ENCODE measurements at places on chromosomes 7 and 10. TPM values are rescaled to one million over a fixed set of nuclear protein-coding genes. Genes with fewer than 3 reads are reported as not detected.

The H2BK1 gene
- total RNA-seq, result not detected

The PDE6C gene
- not detected for total RNA-seq

The LIPN gene
- total RNA-seq, result 0.33 TPM

The AS3MT gene
- 5.2 TPM for total RNA-seq

The FRAT1 gene
- total RNA-seq, result 6.1 TPM

The MAT1A gene
- total RNA-seq, result not detected

The GNAT3 gene
- not detected for total RNA-seq

The C7orf57 gene
- total RNA-seq, result not detected

The PIP gene
- not detected for total RNA-seq

The ERVW-1 gene
- total RNA-seq, result not detected

The LAMB4 gene
- total RNA-seq, result 1.7 TPM

The RAMP3 gene
- 112 TPM for total RNA-seq

The NKX1-2 gene
- total RNA-seq, result not detected

The SLC26A5 gene
- total RNA-seq, result under 0.01 TPM

The PLAU gene
- 4.2 TPM for total RNA-seq

The GIMAP8 gene
- 18.5 TPM for total RNA-seq

The ATOH7 gene
- total RNA-seq, result not detected

The TMEM184A gene
- total RNA-seq, result 0.42 TPM

The PLPP4 gene
- 2.1 TPM for total RNA-seq

The C7orf33 gene
- not detected for total RNA-seq

The NRCAM gene
- total RNA-seq, result 2.9 TPM

The C10orf67 gene
- total RNA-seq, result not detected

The PALS2 gene
- 10.6 TPM for total RNA-seq

The VWDE gene
- total RNA-seq, result not detected

The PNLIPRP3 gene
- not detected for total RNA-seq

The INMT gene
- total RNA-seq, result 113 TPM

The TLL2 gene
- 0.17 TPM for total RNA-seq

The ASB15 gene
- total RNA-seq, result not detected

The ST8SIA6 gene
- 1.2 TPM for total RNA-seq

The MYO1G gene
- total RNA-seq, result 4.2 TPM

The SDK1 gene
- 9.1 TPM for total RNA-seq

The SHH gene
- not detected for total RNA-seq

The TLX1 gene
- total RNA-seq, result not detected

The NEBL gene
- total RNA-seq, result 2.9 TPM

The UBTD1 gene
- 18.4 TPM for total RNA-seq

The THSD7A gene
- 2.8 TPM for total RNA-seq

The DDC gene
- not detected for total RNA-seq

The TWIST1 gene
- 18.3 TPM for total RNA-seq

Data from esophagus muscularis mucosa (tissue), 4 donors.